ENCODE measurements at places on chromosomes 3 and 15. TPM values are rescaled to one million over a fixed set of nuclear protein-coding genes. Genes with fewer than 3 reads are reported as not detected.

The SLC26A6 gene
- 12.3 TPM for total RNA-seq

The CHRNA5 gene
- 1.6 TPM for total RNA-seq

The TGM4 gene
- not detected for total RNA-seq

The NR2E3 gene
- not detected for total RNA-seq

The PGBD4 gene
- total RNA-seq: 0.83 TPM

The ABI3BP gene
- 114 TPM for total RNA-seq

The TIMP4 gene
- 3.1 TPM for total RNA-seq

The CHRD gene
- 27.7 TPM for total RNA-seq

The CTXND1 gene
- 0.10 TPM for total RNA-seq

The FXR1 gene
- 111 TPM for total RNA-seq

The MYL3 gene
- total RNA-seq: 4.9 TPM

The EXD1 gene
- total RNA-seq: not detected

The POLQ gene
- 0.10 TPM for total RNA-seq

The IL5RA gene
- 0.55 TPM for total RNA-seq

- DNase-seq: no peak
- H3K4me1 ChIP-seq: peaks cover 6% of the 10 kb centered on the region
- H3K36me3 ChIP-seq: no peaks in the 10 kb centered on the region
- H3K27ac ChIP-seq: no peak overlapping the region
Measured at GRCh38 chr15:76313731-76314130, 2.5 kb upstream of the ETFA start.

GRCh38 chr3:155420406-155420805 is 126.9 kb upstream of the STRIT1 start:
- DNase-seq: no peak
- no peak overlapping the region for H3K27ac ChIP-seq
- H3K36me3 ChIP-seq: no peaks in the 10 kb centered on the region
- H3K4me1 ChIP-seq: no peaks in the 10 kb centered on the region
- H3K4me3 ChIP-seq: no peak overlapping the region

DNA sequence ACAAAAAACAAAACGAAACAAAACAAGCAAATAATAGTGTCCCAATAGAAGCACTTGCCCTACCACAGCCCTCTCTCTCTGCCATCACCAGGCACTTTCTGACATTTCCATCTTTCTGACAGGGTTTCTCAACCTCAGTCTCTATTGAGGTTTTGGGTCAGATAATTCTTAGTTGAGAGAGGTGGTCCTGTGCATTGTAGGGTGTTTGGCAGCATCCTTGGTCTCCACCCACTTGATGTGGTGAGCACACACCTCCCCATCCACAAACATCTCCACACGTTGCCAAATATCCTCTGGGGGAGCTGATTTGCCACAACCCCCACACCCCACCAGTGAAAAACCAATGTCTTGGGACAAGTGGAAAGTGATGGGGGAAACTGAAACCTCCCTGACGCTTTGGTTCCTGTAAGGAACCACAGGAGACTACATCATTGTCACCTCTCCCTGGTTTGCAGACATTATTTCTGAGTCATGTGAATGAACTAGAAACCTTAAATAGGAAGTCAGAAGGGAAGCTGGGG is 733.7 kb upstream of the CFAP20DC start:
- DNase-seq: no peak
- no peaks in the 10 kb centered on the region for H3K27me3 ChIP-seq
- no peak overlapping the region for H3K27ac ChIP-seq

- no peak overlapping the region for H3K4me3 ChIP-seq
- no peaks in the 10 kb centered on the region for H3K36me3 ChIP-seq
- H3K4me1 ChIP-seq: no peaks in the 10 kb centered on the region
Measured at GRCh38 chr3:124053871-124054270, 61.9 kb upstream of the ROPN1 start.

GRCh38 chr3:36776436-36776835 is 12.1 kb upstream of the DCLK3 start:
- no peak for DNase-seq
- H3K27ac ChIP-seq: no peak overlapping the region
- H3K4me1 ChIP-seq: no peaks in the 10 kb centered on the region
- H3K36me3 ChIP-seq: no peaks in the 10 kb centered on the region
- H3K4me3 ChIP-seq: no peak overlapping the region

DNA sequence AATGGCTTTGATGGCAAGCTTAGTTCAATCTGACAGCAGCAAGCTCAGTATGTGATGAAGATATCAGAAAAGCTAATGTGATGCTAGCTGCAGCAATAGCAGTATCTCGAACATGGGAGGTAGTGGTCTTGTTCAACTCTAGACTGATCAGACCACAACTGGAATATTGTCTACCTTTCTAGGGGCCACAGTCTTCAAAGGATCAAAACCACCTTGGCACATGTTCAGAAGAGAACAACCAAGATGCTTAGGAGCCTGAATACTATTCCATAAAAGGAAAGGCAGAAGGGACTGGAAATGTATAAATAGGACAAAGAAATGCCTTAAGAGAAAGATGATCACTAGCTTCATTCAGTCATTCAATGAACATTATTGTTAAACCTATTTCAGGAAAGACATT is 2.3 kb downstream of the C3orf70 start:
- no peak overlapping the region for H3K4me3 ChIP-seq
- no peaks in the 10 kb centered on the region for H3K36me3 ChIP-seq
- no peak for DNase-seq
- H3K27ac ChIP-seq: no peak overlapping the region
- peaks cover 1% of the 10 kb centered on the region for H3K4me1 ChIP-seq
- no peaks in the 10 kb centered on the region for H3K27me3 ChIP-seq

DNA sequence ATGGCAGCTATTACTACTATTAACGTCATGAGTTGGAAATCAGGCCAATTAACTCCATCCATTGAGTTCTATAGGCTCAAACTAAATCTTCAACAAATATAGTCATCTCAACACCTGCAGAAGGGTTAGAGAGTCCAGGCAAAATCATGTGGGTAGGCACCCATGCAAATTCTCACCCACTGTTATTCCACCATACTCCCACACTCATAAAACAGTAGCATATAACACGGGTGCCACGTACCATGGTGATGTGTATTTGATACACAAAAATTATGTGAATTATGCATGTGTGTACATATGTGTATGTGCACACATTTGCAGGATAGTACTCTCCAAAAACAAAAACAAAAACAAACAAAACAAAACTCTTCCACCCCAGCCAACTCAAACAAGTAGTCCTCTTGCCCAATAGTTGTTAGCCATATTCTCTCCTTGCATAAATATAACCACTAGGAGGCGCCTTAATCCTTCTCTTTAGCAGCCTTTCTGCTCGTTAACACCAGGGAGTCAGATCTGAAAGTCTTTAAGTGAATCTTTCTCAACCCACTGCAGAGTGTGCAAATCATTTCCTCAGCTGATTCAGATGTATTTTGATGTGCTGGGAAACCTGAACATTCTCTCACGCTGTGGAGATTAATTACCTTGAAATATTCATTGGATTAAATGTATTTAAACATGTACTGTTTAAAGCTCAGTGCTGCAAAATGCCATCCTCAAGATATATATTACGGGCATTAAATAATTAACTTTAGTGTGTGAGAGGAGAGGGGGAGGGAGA is 38.0 kb upstream of the COPB2 start:
- no peaks in the 10 kb centered on the region for H3K36me3 ChIP-seq
- H3K27me3 ChIP-seq: no peaks in the 10 kb centered on the region
- H3K4me3 ChIP-seq: no peak overlapping the region

DNA sequence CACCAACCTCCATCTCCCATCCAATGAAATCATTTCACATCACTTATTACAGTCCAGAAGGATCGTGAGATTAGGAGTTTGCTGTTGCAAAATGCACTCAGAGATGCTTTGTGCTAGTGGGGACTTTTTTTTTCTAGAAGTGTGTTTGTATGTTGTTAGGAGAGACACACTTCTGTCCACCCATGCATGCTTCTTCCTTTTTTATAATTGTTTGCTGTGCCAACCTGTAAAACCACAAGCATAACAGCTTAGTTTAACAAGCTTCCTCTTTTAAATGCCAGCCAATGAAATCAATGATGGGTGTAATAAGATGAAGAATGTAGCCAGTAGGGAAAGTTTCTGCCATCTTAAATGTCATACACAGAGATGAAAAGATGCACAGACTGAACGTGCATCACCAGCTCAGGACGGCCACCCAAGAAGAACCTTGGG is 305.6 kb upstream of the STT3B start:
- no peak for DNase-seq
- H3K4me1 ChIP-seq: no peaks in the 10 kb centered on the region
- no peak overlapping the region for H3K27ac ChIP-seq
- no peaks in the 10 kb centered on the region for H3K27me3 ChIP-seq
- H3K36me3 ChIP-seq: no peaks in the 10 kb centered on the region

GRCh38 chr15:98063315-98063714 is 102.8 kb downstream of the ARRDC4 start:
- no peaks in the 10 kb centered on the region for H3K27me3 ChIP-seq
- H3K36me3 ChIP-seq: no peaks in the 10 kb centered on the region
- no peaks in the 10 kb centered on the region for H3K4me1 ChIP-seq
- H3K4me3 ChIP-seq: no peak overlapping the region
- no peak overlapping the region for H3K27ac ChIP-seq

- H3K4me1 ChIP-seq: peaks cover 6% of the 10 kb centered on the region
- peak within 1 kb of the TSS; percentile 43 for H3K27ac ChIP-seq
- H3K27me3 ChIP-seq: no peaks in the 10 kb centered on the region
- peak within 1 kb of the TSS; percentile 57 for H3K4me3 ChIP-seq
- DNase-seq: peak; percentile 57
Measured at GRCh38 chr15:78264304-78265136, at the start of gene DNAJA4. Gene DNAJA4, plus strand, starts transcription at chr15:78264562. Its CDS starts 202 bp downstream, at chr15:78264764.

GRCh38 chr15:84006421-84006820 is 229.2 kb upstream of the GOLGA6L4 start:
- no peak overlapping the region for H3K27ac ChIP-seq
- H3K36me3 ChIP-seq: no peaks in the 10 kb centered on the region
- no peaks in the 10 kb centered on the region for H3K27me3 ChIP-seq
- H3K4me1 ChIP-seq: peaks cover 4% of the 10 kb centered on the region

DNA sequence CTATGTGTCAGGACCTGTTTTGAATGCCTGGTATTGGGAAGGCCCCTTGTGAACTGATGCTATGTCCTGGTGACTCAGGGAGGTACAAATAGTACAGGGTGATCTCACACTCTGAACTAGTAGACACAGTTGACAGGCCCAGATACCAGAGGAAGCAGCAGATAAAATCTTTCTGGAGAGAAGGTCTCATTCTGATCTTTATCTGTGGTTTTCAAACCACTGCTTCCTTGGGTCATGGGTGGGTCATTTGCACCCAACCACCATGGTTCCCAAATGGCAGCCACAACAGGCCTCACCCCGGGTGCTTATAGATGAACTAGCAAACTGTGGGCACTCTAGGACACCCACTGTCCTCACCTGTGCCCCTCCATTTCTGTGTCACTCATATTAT is 43.4 kb downstream of the PXYLP1 start:
- H3K4me3 ChIP-seq: no peak overlapping the region
- H3K36me3 ChIP-seq: no peaks in the 10 kb centered on the region
- H3K27ac ChIP-seq: no peak overlapping the region
- no peaks in the 10 kb centered on the region for H3K27me3 ChIP-seq
- peaks cover 1% of the 10 kb centered on the region for H3K4me1 ChIP-seq

DNA sequence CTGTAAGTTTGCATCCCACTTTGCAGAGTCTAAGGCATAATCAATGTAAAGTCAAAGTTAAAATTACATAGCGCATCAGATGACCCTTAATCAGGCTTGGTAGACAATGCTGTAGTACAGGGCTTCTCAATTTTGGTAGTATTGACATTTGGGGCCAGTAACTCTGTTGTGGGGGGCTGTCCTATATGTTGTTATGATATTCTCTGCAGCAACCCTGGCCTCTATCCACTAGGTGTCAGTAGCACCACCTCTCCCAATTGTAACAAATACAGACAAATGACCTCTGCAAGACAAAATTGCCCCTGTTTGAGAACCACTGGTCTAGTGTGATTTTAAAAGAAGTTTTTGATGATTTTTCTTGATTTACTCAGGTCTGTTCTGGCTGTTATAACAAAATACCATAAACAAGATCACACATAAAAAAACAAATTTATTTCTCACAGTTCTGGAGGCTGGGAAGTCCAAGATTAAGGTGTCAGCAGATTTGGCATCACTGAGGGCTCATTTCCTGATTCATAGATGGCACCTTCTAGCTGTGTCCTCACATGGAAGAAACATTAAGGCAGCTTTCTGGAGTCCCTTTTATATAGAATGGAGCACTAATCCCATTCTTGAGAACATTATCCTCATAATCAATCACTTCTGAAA is 37.6 kb upstream of the SLC9A9 start:
- no peaks in the 10 kb centered on the region for H3K36me3 ChIP-seq
- no peak for DNase-seq
- H3K4me3 ChIP-seq: no peak overlapping the region
- no peak overlapping the region for H3K27ac ChIP-seq
- H3K4me1 ChIP-seq: peaks cover 4% of the 10 kb centered on the region

- no peaks in the 10 kb centered on the region for H3K36me3 ChIP-seq
- DNase-seq: no peak
- H3K27me3 ChIP-seq: no peaks in the 10 kb centered on the region
Measured at GRCh38 chr3:190646996-190647395, 133.1 kb downstream of the IL1RAP start.

- H3K36me3 ChIP-seq: no peaks in the 10 kb centered on the region
- DNase-seq: peak; percentile 77
- H3K27me3 ChIP-seq: no peaks in the 10 kb centered on the region
- H3K4me3 ChIP-seq: no peak overlapping the region
Measured at GRCh38 chr15:70488002-70488605, 275.3 kb downstream of the UACA start.

GRCh38 chr3:53709256-53709655 is 137.0 kb downstream of the CHDH start:
- H3K36me3 ChIP-seq: no peaks in the 10 kb centered on the region
- no peaks in the 10 kb centered on the region for H3K4me1 ChIP-seq
- no peak overlapping the region for H3K27ac ChIP-seq
- no peaks in the 10 kb centered on the region for H3K27me3 ChIP-seq
- DNase-seq: no peak
- H3K4me3 ChIP-seq: no peak overlapping the region

DNA sequence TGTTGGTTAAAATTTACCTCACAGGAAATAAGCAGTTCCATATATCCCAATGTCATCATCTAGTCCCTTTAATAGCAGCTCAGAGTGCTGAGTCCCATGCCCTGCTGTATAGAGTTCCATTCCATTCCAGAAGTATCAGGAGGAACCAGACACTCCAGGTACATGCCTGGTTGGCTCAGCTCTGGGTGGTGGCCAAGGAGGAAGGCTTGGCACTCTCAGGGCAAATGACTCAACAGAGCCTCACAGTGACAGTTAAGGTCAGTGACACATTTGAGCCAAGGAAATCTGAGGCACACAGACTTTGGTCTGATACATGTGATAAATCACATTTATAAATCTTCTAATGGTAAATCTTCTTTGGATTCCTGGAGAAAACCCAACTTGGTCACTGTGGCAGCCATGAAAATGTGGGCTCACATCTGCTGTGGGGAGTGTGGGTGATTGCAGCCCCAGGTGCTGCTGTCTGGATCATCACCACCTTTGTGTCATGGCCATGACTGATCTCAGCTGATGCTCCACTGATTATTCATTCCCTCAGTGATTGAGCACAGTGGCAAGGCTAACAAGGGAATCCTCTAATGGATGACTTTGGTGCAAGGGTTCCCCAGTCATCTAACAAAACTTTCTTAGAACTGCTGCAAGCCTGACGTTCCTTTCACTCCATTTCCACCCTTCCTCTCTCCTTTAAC is 9.3 kb downstream of the HHLA2 start:
- peaks cover 3% of the 10 kb centered on the region for H3K4me1 ChIP-seq
- no peaks in the 10 kb centered on the region for H3K36me3 ChIP-seq
- DNase-seq: no peak

All from ovary (tissue), 10 donors.